Frontal cortex (tissue), 4 donors: ENCODE measurements at places on chromosomes 12 and 14. TPM values are rescaled to one million over a fixed set of nuclear protein-coding genes. Genes with fewer than 3 reads are reported as not detected.

Gene GUCY2C
- under 0.01 TPM for total RNA-seq

Gene ANKS1B
- 329 TPM for total RNA-seq

Gene ZC3H14
- 84.8 TPM for total RNA-seq

Gene EPYC
- total RNA-seq = not detected

DNA sequence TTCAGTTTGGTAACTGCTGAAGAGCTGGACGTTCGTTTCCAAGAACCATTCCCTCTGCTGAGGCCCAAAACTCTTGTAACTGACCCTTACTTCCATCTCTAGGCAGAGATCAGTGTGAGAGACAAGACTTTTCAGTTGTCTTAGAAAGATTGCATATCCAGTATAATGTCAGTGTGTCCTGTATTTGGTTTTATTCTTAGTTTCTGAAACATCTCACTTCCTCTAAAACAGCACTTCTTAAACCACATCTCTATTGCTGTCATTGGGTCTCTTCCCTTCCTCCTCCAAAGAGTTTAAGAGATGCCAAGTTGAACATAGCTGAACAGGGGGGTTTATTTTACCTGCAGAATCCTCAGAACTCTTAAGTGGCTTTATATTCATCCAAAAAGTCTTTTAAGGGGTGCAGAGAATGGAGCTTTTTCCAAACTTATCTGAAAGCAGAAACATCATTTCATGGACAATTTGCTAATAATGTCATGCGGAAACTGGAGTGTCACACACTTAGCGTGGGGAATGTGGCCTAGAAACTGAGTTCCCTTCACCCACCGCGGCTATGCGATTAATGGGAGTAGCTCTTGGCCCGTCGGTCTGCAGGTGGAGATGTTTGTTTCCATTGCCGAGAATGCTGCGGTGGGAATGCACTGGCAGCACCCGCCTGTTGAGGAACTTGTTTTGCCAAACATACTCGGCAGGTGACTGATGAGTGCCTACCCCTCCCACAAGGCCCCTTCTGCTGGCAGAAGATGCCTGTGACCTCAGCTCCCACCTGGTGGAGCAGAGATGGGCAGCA is 148.2 kb downstream of the ADGRD1 start:
- no peak for DNase-seq

GRCh38 chr14:26794731-26795130 is 196.9 kb upstream of the NOVA1 start:
- DNase-seq = no peak

DNA sequence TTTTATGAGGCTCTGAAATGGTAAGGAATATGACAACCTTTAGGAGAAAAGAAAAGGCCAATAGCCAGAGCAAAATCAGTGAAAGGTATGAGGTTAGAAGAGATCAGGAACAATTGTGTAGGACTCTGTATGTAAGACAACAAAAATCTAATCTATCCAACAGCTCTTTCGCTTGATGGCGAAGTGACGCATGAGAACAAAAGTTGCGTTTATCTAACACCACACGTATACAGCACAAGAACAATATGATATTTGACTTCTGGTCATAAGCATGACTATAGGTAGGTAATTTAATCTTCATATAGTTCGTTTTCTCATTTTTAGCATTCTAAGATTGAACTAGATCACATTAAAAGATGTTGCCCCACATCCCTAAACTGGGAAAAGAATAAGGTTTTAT is 1.5 kb downstream of the CLECL1 start:
- no peak for DNase-seq

DNA sequence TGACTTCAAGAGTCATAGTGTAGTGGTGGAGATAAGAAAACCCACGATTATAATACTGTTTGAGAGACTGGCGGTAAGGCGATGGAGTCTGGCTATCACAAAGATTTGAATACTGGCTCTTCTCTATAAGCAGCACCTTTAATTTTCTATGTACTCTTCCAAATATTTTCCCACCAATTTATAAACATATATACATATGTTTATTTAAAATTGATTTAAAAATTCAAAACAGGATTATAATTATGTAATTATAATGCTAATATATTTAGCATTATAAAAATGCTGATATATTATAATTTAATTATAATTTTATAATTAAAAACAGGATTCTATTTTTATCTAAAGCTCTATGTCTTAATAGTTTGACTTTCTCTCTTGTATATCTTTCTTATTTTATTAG is 15.4 kb upstream of the DCD start:
- no peak for DNase-seq

DNA sequence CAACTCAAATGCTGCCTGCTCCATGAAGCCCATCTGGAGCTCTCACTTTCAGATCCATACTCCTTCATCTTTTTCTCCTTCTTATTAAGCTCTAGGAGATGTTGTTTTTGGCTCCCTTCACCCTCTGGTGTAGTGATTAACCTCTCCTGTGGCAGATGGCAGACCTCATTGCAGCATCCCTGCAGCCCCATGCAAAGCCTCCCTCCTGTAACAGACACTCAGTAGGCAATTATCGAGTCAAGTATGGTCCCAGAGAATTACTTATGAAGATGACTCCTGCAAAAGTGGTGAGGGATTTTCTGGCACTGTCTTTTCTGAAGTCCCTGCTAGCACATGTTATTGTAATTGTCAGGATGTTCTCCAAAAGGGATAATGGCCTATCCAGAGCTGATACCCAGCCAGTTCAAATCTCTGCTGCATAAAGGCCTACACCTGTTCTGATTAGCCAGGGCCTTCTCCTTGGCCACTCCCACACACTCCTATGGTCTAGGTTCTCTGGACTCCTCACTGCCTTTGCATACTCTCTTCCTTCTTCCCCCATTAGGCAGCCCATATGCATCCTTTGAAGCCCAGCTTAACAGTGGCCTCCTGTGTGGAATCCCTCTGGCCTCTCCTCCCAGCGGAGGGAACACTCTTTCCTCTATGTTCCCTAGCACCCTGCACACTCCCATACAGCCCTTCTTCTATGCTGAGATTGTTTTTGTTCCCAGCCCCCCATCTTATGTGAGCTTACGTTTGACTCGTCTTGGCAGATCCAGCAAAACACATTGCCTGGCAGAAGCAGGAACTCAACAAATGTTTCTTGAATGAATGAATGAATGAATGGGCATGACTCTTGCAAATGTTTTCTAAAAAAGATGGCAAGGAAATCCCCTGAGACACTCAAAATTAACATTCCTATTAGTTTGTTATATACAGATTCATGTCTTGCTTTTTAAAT is 43.9 kb upstream of the MDM1 start:
- no peak for DNase-seq

DNA sequence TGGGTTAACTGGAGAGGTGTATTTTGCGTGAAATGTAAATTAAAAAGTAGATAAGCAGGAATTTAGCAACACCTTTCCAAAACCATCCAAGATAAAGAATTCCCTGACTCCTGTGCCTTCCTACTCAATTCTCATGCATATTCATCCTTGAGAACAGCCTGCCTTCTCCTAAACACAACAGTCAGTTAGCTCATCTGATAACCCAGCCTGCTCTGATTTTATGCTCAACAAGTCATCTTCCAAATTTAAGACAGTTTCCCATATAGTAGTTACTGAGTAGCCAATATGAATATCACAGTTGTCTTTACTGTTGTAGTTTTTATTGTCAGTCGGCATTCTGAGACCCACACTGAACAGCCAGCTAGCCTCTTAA is 27.1 kb downstream of the CPNE8 start:
- DNase-seq = no peak

- no peak for DNase-seq
These were observed 38.3 kb upstream of the TMTC2 start for GRCh38 chr12:82648259-82648909.

GRCh38 chr14:58963873-58964597 is 224.4 kb upstream of the DAAM1 start:
- no peak for DNase-seq

GRCh38 chr14:20197459-20197858 is 6.8 kb downstream of the OR11G2 start:
- DNase-seq = no peak

DNA sequence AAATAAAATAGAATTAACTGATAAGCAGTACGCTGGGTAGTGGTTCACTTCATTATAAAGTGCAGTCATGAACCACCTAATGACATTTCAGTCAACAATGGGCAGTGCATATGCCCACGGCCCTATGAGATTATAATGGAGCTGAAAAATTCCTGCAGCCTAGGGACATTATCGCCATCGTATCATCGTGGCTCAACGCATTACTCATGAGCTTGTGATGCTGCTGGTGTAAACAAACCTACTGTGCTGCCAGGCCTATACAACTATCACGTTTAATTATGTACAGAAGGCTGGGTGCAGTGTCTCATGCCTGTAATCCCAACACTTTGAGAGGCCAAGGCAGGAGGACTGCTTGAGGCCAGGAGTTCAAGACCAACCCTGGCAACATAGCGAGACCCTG is 62.3 kb upstream of the TMEM263 start:
- DNase-seq = no peak

DNA sequence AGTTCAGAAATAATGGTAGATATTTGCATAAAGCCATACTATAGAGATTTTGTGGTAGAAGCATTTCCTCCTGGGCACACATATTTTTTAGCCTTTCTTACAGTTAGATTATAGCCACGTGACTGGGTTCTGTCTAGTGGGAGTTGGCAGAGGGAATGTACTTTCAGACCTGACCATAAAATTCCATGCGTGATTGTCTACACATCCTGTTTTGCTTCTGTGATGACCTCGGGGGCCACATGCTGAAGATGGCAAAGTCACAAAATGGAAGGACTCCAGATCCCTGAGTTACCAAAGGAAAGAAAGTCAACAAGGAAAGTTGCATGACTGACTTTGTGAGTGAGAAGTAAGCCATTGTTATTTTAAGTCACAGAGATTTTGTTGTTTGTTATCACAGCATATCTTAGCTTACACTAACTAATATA is 14.6 kb upstream of the MIA2 start:
- DNase-seq = no peak

DNA sequence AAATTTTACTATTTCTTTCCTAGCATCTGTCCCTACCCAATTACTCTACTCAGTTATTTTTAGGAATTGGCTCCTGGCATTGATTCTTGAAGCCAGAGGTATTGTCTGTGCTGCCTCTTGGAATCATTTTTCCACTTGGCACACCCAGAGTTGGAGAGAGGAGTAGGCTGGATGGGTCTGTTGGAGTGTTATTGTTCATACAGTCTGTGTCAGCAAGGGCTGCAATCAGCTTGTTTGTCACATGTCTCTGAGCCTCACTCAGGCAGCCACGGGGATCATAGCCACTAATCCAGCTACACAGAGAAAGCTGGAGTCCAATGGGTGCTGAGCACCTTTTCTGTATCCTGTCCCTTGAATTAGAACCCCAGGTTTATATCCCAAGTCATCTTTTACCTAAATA is 176.0 kb upstream of the DYRK2 start:
- DNase-seq = no peak

DNA sequence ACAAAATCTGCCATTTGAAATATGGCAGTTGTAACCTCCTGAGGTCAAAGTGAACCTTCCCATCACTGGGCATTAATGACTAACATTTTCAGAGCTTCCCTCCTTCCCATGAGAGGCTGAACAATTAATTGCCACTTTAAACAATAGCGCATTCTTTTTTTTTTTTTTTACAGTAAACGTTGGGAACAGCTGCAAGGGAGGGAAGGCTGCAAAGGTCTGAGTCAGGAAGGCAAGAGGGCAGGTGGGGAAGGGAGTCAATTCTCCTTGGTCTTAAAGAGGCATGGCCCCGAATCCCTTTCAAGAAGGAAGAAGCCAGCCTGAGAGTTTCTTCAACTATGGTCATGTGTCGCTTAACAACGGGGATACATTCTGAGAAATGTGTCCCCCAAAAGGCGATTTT is 41.0 kb upstream of the PLEKHG3 start:
- no peak for DNase-seq

DNA sequence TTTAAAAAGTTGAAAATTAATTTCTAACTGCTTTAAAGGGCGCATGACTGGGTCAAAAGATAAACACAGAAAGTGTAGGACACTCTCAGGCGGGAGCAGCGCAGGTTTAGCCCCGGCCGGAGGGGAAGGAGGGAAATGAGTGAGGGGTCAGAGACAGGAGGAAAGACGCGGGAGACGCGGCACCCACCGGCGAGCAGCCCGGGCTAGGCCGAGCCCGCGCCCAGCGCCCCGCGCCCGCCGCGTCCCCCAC is 591 bp downstream of the GXYLT1 start:
- DNase-seq = no peak

DNA sequence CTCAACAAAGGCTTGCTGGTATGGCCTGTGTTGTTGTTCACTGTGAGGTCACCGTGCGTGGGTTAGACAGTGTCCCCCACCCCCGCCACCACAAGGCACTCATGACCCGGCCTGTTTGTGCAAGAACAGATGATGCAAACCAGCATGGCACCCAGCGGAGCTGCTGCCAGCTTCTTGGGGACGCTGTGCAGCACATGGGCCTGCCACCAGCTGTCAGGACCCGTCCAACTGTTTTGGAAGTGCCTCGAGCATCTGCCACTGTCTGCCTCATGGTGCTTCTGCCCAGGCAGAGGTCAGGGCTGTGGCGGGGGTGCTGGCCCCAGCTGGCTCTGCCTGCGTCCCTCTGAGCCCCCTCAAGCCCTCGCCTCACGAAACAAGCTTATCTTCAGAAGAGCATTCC is 1.5 kb downstream of the ASB2 start:
- no peak for DNase-seq

GRCh38 chr14:74437496-74438053 is 11.6 kb upstream of the SYNDIG1L start:
- no peak for DNase-seq

GRCh38 chr12:111570084-111570961 is 28.8 kb downstream of the ATXN2 start:
- DNase-seq = no peak

DNA sequence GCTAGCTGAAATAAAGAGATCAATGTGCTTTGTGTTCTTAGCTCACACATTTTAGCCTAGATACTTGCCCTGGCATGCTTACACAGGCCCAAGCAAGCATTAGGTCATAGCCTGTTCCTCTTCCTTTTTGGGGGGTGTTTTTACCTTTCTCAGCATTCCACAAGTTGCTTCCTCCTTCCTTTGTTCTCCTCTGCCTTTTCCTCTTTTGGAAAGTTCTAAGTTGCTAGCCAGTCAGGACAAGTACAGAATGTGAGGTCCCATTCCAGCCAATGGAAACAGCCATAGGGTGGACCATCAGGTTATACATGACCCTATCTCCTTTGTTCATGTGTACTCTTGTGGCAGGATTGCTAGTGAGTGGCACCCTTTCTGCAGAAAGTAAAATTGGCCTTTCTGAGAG is 154.9 kb downstream of the RASSF9 start:
- no peak for DNase-seq

- no peak for DNase-seq
These were observed 45.8 kb upstream of the TMED10 start for GRCh38 chr14:75222208-75222701.
